Stimulated activated CD4-positive, alpha-beta T cell treated with anti-CD3 and anti-CD28 coated beads, Interleukin-4, amount 100 ng/mL, for 1 hour (primary cell): ENCODE measurements at places on chromosomes 3 and 15.

- no peak for DNase-seq
Observed at GRCh38 chr3:189344996-189345395, 173.2 kb downstream of the TPRG1 start.

- no peak for DNase-seq
Observed at GRCh38 chr3:153319705-153320554, 157.9 kb downstream of the RAP2B start.

- no peak for DNase-seq
Observed at GRCh38 chr3:144275005-144275404, 303.4 kb downstream of the DIPK2A start.

DNA sequence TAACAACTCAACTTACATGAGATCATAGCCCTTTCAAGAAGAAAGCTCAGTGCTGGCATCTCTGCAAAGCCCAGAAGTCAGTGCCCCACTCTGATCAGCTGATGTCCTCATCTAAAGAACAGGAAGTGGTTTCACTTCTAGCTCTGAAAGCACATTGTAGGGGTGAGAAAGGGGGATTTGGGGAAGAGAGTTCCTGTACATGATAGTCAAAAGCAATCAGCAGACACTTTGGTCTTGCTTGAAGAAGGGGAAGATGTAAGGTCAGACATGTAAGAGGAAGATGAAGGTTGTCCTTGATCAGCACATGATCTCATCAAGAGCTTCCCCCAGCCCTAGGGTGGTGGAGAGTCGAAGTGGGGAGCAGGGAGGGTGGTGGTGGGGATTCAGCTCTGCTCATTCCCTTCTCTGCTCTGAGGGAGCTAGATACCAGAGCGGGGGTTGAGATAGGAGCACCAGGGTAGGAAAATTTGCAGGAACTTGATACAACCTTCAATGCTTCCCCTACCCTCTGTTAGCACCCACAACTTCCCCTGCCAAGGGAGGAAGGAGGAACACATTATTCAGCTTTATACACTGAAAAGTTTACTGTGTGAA is 76.4 kb upstream of the ETV5 start:
- no peak for DNase-seq

- no peak for DNase-seq
Observed at GRCh38 chr3:10962481-10963036, 30.0 kb upstream of the SLC6A1 start.

GRCh38 chr3:194281306-194281705 is 69.8 kb downstream of the CPN2 start:
- DNase-seq: no peak

GRCh38 chr3:94076055-94076454 is 13.2 kb downstream of the NSUN3 start:
- DNase-seq: no peak

- DNase-seq: no peak
Observed at GRCh38 chr3:143278721-143279120, 159.2 kb downstream of the CHST2 start.

GRCh38 chr3:64575211-64575844 is 112.5 kb downstream of the ADAMTS9 start:
- DNase-seq: no peak

- DNase-seq: no peak
Observed at GRCh38 chr15:97791824-97792792, 168.4 kb upstream of the ARRDC4 start.

DNA sequence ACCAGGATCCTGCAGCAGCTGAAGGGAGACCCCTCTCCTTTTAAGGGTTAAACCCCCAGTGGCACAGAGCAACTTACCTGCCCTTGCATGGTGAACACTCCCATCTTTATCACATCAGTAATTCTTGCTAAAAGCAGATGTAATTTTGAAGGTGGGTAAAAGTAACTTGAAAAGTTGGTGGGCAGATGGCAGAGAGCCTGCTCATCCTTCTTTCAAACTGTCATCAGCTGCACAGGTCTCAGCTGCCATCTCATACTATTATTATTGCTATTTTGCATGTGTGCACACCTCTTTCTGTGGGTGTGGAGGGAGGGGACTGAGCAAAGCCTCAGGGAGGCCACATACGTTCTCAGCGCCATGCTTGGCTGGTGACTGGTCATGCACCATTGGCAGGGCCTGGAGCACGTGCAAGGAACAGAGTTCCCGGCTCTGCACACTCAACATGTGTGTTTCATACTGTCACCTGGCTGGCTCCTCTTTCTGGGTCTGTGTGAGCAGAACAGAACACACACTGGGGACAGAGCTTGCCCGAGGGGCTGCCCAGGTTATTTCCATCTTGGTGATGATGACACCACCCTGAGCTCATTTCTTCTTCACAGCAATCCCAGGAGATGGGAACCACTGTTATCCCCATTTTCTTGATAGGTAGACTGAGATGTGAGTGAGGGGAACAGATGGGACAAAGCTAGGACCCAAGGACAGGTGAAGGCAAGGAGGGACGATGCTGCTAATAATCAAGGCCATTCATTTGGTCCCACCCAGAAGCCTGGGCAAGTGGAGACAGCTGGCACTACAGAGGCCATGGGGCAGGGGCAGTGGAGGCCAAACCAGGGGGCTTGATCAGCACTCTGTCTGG is 95.8 kb upstream of the KLF13 start:
- DNase-seq: no peak

DNA sequence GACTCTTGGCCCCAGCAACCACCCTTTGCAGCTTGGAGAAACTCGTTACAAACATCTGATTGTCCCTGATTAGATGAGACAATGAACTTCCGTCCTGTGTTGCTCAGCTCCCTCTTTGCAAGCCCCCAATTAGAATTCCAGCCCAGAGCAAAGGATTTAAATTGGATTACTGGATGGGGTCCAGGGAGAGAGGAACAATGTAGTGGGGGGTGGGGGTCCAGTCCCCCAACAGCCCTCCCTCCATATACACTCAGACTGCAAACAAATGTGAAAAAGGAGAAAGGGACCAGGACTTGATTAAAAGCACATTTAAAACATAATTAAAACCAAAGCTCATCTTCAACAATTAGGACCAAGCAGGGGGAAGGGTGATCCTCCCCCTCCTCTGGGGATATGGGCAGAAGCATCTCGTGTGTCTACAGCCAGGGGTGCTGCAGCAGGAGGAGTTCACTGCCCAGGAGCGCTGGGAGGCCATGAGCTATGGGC is 71.7 kb upstream of the TMEM115 start:
- no peak for DNase-seq

DNA sequence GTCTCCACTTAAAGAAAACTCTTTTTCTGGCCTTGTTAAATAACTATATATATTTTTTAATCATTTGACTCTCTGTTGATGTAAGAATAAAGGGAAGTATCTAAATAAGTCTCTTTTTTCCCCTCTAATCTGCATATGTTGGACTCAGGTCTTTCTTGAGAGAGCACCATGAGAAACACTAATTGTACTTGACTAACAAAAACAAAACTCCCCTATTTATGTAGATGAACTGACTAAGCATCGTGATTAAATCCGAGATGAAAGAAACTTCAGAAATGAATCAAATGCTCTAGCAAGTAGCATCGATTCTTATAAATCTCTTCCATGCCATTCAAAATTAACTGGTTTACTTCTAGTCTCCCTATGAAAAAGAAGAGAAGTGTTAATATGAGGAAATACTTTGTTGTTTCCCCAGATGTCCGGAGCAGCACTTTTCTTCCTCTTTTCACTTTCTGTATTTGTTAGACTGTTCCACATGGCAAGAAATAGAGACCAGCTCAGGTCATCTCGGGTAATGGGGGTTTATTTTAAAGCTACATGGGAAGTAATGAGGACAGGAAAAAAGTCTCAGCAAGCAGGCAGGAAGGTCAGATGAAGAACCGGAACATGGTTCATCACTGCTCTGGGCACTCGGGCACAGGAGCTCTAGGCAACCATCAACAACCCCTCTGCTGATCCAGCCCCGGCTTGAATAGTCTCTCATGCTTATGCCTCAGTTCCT is 288.3 kb downstream of the CNTN6 start:
- DNase-seq: no peak
